ENCODE measurements at places on chromosomes 5 and 9.

DNA sequence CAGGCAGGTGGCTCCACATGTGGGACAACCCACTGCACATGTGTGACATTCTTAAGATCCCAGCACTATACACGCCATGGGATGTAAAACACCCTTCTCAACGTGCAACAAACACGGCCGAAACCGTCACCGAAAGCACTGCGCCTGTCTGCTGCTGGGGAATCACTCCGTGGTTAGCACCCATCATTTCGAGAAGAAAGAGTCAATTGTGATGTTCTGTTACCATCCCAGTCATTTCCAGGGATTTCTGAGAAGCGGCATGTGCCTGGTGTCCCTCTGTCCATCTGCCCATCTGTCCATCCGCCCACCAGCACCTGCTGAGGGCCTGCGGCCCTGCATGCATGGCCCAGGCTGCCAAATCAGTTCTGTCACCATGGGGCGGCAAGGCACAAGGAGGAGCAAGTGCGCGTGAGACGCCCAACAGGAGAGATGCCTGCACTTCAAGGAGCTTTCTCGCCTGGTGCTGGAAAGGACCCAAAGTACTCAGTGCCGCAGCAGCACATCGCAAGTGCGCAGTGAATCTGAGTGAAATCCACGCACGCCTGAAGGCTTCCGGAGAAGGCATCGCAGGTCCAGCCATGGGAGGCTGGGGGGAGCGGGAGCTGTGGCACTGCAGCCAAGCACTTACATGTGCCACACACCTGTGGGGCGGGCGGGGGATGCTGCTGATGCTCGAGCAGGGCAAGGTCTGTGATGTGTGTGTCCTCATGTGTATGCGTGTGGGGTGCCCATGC, 38.0 kb downstream of the VAV2 start:
- no peak for DNase-seq

GRCh38 chr5:159764283-159765134, 151.8 kb upstream of the ADRA1B start:
- peak; percentile 79 for DNase-seq

GRCh38 chr5:6525910-6526309, 77.3 kb downstream of the UBE2QL1 start:
- DNase-seq = no peak

GRCh38 chr9:122370303-122370702, 521 bp upstream of the PTGS1 start:
- no peak for DNase-seq

DNA sequence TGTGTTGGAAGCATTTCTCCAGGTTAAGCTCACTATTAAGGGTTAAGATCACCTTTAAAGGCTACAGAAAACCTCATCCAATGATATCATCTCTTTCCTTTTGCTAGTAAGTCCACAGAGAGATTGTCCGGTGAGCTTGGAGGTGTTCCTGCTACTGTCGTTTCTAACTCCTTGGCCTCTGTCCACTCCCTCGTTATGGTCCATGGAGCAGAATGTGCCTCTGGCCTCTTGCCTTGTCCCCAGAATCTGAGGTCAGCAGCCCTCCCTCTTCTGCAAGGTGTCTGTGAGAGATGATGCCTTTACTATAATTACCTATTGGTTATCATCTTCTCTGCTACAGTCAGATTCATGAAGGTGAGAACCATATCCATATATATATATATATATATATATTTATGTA, 15.0 kb downstream of the ORM2 start:
- no peak for DNase-seq

GRCh38 chr5:167764641-167765289, 526.7 kb upstream of the WWC1 start:
- DNase-seq = no peak

- no peak for DNase-seq
These were observed 44.2 kb downstream of the NIPSNAP3B start for GRCh38 chr9:104808035-104808614.

- DNase-seq = no peak
These were observed 193.7 kb downstream of the ENC1 start for GRCh38 chr5:74446725-74447241.

DNA sequence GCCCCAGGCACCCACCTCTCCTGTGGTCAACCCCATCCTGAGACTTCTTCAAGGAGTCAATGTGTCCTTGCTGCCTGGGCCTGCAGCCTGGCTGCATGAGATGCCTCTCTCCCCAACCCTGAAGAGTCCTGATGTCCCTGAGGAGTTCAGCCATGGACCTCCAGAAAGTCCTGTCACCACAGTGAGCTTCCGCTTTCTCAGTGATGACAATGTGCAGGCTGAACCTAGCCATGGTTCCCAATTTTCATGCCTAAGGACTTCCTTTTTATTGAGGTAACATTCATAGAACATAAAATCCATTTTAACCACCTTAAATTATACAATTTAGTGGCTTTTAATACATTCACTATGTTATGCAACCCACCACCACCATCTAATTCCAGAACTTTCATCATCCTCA, 29.1 kb downstream of the DAP start:
- no peak for DNase-seq

GRCh38 chr9:36623280-36623679, 50.6 kb downstream of the MELK start:
- DNase-seq = peak; percentile 31

DNA sequence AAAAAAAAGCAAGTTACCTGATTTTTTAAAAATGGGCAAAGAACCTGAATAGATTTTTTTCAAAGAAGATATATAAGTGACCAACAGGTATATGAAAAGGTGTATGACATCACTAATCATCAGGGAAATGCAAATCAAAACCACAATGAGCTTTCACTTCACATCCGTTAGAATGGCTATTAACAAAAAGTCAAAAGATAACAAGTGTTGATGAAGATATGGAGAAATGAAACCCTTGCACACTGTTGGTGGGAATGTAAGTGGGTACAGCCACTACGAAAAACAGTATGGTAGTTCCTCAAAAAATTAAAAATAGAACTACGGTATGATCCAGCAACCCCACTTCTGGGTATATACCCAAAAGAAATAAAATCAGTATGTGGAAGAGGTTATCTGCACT, 134.8 kb downstream of the UGCG start:
- no peak for DNase-seq

- DNase-seq = peak; percentile 22
These were observed 45.2 kb downstream of the YIPF5 start for GRCh38 chr5:144125163-144125726.

GRCh38 chr9:88251903-88252302, 113.6 kb upstream of the SPATA31C2 start:
- DNase-seq = no peak

DNA sequence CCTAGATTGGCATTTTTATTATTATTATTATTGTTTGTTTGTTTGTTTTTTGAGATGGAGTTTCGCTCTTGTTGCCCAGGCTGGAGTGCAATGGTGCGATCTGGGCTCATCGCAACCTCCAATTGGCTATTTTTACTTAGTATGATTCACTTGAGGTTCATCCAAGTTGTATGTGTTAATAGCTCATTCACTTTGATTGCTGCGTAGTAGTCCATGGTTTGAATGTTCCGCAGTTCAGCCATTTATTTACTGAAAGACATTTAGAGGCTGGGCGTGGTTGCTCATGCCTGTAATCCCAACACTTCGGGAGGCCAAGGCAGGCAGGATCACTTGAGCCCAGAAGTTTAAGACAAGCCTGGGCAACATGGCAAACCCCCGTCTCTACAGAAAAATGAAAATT, 22.6 kb upstream of the MELK start:
- no peak for DNase-seq

DNA sequence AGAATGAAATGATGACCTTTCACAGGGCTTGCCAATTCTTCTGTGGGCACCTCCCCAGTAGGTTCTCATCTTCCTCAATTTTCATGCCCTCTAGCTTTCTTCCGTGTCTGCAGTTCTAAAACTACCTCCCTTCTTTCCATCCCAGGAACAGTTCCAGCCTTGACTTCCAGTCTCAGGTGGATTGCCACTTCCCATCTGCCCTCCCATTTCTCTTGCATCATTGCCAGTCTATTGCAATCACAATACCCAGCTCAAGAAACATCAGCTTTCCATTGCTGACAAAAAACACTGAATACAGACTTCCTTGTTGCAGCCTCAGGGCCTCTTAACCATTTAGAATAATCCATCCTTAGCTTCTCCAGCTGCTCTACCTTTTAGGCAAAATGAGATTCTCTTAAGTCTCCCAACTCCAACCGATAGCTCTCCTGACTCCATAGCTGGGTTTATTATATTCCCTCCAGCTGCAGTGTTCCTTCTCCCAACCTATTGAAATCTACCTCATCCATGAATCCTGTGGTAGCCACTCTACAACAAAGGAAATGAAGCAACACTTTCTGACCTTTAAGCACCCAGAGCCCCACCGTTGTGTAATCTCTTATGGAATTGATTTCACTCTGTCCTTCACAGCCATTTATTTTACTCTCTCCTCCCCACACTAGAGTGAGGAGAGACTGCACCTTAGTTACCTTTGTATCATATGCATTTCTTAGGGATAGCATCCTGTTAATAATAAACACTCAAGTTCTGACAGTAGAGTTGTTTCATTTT, 75.6 kb upstream of the PCA3 start:
- DNase-seq = peak; percentile 6

- DNase-seq = no peak
These were observed 110.7 kb upstream of the TRIM32 start for GRCh38 chr9:116576386-116576785.

DNA sequence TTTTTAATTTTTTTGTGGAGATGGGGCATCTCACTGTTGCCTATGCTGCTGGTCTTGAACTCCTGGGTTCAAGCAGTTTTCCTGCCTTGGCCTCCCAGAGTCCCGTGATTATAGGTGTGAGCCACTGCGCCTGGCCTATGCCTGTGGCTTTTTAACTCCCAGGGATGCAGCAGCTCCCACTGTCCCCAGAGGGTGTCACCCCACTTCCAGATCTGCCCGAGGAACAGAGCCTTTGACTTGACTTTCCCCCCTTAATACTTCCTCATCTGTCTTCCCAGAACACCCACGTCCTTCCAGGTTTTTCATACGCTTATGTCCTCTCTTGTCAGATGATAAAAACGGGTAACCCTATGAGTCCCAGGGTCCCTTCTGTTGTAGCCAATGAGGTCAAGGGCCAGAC, 7.6 kb upstream of the PRRC2B start:
- no peak for DNase-seq

DNA sequence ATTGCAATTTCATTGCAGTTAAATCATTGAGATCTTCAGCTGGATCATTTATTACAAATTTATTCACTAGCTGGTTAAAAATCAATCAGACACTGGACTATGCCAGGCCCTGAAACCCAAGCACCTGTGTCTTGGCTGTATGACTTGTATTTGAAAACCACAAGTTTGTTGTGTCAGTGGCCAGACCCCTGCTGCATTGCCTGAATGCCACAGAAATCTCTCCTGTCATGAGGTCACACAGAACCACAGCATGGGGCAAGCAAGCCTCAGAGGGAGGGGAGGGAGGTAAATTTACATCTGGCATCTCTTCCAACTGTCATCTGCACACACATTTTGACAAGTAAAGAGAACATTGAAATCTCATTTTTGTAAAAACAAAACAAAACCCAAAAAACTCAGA, 90.0 kb downstream of the ARRDC3 start:
- DNase-seq = peak; percentile 51

GRCh38 chr9:114033397-114034103, 44.5 kb downstream of the AMBP start:
- DNase-seq = peak; percentile 12

GRCh38 chr5:51665251-51665593, 282.0 kb downstream of the ISL1 start:
- no peak for DNase-seq

GRCh38 chr5:178649580-178649979, 22.7 kb upstream of the CLK4 start:
- DNase-seq = no peak

GRCh38 chr5:135460246-135461033, 8.3 kb upstream of the TIFAB start:
- no peak for DNase-seq

GRCh38 chr9:126692759-126693427, 79.2 kb downstream of the LMX1B start:
- no peak for DNase-seq

All from mesenchymal stem cell (in vitro differentiated cells and primary cell).